ENCODE measurements at places on chromosomes 4 and X.
A peak's percentile ranks its signal among the peaks of the same experiment; 100 is the strongest.

DNA sequence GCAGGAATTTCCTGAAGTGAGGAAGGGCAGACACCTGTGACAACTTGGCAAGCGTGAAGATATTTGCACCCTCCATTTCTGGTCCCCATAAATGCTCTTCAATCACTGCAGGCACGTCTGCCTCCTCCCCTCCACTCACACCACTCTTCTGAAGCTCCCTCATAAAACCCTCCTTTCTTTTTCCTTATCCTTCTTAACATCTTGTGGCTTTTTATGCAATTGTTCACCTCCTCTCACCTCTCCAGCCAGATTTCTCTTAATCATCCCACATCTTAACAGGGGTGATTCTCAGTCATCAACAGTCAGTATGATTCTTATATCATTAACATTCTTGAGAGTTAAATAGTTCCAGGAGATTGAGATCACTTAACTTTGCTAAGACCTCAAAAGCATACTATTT is 277.4 kb downstream of the SPRY1 start:
- DNase-seq, result no peak

GRCh38 chrX:46757593-46757992 is 1.3 kb downstream of the SLC9A7 start:
- no peak for DNase-seq

DNA sequence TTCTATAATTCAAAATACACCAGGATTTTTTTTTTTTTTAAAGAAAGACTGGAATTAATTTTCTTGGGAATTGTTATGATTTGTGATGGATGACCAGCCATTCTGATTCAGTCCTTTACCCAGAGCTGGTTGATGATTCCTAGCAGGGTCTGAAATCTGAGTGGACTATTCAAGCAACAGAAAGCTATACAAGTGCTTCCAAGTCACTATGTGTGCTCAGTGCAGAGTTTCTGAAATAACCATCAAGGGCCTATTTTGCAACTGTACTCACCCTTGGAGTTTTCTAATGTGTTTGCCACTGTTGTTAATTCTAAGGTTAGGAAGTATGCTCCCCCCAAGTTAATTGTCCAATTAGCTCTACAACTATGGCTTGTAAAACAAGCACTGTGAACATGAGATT is 137.7 kb upstream of the RAPGEF2 start:
- DNase-seq, result no peak

DNA sequence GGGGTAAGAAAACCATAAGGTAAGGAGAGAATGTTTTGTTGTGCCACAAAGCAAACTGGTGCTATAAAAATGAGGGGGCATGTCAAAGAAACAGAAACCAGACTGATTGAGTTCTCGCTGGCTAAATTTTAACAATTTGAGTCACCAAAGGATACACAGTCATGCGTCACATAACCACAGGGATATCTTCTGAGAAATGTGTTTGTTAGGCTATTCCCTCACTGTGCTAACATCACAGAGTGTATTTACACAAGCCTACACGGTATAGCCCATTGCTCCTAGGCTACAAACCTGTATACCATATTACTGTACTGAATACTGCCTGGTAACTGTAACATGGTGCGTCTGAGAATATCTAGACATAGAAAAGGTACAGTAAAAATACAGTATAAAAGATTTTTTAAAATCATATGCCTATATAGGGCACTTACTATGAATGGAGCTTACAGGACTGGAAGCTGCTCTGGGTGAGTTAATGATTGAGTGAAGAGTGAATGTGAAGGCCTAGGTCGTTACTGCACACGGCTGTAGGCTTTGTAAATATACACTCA is 50.1 kb downstream of the FBXW7 start:
- DNase-seq, result peak; percentile 67

GRCh38 chr4:169802873-169803272 is 45.1 kb upstream of the HPF1 start:
- no peak for DNase-seq

DNA sequence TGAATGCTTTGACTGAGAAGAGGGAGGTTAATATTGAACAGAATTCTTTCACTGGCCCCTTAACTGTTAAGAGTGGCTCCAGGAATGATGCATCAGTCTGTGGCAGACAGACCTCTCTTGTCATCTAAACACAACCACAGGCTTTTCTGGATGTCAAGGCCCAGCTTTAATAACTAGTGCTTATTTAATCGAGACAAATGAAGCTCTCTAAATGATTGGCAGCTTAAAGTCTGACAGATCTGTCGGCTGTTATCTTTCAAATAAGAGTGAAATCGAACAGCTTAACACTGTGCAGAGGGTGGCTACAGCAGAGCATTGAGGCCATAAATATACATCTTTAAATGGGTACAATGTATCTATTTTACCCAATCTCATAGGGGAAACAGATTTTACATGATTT is 500.8 kb upstream of the PABPC4L start:
- DNase-seq, result no peak

DNA sequence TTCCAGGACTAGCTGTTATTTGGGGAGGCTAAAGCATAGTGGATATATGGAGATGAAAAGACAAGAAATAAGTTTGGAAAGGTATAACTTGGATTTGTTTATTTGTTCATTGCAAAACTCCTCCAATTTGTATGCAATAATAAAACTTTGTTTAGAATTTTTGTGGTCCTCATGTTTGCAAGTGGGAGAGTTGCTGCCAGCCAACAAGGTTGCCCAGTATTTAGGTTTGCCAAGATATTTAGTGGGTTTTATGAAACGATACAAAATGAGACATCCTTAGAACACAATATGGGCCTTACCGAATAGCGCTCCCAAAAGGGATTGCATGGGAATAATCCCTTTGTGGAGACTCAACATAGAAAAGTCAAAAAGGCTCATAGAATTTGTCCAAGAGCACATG is 162.1 kb downstream of the INPP4B start:
- DNase-seq, result no peak

DNA sequence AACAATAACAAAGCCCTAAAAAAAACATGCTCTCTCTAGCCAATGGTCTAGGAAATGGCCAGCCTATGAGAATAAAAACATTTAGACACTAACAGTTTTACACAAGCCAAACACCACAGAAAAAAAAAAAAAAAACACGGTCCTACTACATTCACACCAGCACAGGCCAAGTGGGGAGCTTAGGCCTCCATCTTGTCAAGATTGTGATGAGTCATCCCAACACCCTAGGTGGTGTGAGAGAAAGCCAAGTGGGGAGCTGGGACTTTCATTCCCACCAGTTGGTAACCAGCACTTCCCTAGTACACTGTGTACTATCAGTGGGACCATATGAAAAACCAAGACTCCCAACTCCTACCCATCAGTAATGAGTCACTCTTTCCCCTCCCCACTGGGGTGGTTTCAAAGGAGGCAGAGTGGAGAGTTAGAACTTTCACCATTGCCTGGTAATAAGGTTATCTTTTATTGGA is 95.6 kb downstream of the ADAMTS3 start:
- no peak for DNase-seq

GRCh38 chr4:53490965-53491622 is 100.2 kb downstream of the LNX1 start:
- DNase-seq, result no peak

DNA sequence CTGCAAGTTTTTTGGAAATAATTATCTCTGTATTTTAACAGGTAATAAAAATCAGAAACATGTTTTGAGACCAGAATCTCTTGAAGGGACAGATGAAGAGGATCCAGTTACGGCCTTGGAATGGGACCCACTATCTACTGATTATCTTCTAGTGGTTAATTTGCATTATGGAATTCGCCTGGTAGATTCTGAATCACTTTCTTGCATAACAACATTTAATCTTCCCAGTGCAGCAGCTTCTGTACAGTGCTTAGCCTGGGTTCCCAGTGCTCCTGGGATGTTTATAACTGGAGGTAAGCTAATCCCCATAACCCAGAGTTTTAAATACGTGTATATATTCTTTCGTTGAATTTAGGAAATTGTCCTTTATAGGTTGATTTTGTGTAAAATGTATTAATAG is 59.4 kb downstream of the WDR17 start:
- DNase-seq, result no peak

DNA sequence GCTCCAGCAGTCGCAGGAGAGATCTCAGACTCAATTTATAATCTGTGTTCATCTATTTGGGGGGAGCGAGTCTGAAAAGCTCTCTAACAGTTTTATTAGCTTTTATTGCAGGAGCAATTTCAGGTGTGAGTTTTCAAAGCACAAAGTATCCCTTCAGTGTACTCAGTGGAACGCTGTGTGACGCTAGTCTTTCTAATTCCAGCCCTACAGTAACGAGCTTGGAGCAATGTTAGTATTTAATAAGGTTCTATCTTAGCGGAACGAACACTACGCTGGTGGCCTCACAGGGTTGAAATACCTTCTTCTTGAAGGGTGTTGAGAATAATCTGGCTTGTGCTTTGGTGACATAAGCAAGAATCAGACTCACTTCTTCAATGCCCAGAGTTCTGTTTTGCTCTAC is 8.4 kb downstream of the HS3ST1 start:
- no peak for DNase-seq

GRCh38 chr4:31545755-31546154 is 825.6 kb downstream of the PCDH7 start:
- DNase-seq, result no peak

- no peak for DNase-seq
Observed at GRCh38 chr4:96205143-96205936, 365.4 kb downstream of the PDHA2 start.

GRCh38 chr4:180057299-180057721 is 2185.9 kb upstream of the TENM3 start:
- no peak for DNase-seq

DNA sequence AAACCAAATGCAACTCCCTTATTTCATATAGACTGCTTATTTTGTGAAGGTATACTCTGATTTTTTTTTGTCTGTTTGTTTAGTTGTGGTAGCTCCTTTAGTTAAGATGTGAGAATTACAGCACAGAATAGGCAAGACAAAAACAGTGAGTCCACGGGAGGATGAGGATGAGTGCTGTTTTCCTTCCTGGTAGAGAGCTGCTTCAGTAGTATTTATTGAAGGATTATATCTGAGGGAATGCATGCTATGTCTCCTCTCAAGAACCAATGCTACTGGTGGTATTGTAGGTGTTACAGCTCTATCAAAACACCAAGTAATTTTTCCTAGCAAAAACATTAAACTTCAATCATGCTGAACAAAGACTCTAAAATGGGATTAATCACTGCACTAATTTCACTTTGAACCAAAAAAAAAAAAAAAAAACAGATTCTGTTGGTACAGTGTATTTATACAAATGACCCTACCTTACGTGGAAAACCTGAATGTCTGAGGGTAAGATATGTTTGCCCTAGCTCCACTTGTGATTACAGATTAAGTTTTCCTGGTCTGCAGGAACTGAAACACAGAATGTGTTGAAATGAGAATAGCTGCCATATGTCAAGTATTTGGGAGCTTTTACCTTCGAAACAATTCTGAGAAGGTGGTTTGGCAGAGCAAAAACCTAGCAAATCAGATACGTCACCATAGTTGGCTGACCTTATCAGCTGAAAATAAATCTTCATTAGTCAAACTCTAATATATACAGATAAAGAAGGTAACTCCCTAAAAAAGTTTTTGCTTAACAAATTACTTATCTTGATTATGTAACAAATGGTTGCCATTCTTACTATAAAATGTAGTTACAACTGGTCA is 40.3 kb downstream of the PPP3CA start:
- DNase-seq, result no peak

- no peak for DNase-seq
Observed at GRCh38 chr4:105057370-105058105, 89.1 kb upstream of the TET2 start.

DNA sequence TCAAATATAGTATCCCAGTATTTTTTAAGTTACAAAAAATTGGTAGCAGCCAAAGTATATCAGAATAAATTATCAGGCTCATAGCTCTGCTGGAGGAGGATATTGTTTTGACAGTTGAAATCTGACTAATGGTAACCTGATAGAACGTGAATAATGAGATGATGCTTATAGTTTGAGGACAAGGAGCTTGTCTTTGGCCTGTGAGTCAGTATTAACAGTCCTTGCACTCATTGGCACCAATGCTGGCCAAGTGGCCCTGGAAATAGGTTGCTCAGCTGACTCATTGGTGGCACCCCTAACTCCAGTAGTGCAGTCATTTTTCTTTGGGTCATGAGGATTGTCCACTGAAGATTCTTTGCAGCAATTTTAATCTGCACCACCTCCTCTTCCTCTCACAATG is 203.3 kb upstream of the JADE1 start:
- no peak for DNase-seq

- DNase-seq, result no peak
Observed at GRCh38 chr4:152971053-152971452, 34.9 kb downstream of the FHDC1 start.

DNA sequence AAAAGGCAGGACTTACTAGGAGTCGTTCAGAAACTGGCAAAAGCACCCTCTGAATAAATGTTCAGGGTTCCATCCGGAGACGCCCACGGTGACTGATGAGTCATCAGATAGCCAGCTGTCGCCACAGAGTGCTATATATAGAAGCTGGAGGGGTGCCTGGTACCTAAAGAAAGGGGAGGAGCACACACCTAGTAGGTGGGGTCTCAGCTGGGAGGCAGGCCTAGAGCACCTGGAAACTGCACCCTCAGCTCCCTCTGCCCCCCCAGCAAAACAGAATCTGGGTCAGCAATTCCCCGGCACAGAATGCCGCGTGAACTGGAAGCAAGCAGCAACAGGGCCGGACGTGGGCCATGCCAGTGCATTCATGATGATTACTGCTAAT is 242.0 kb downstream of the BCOR start:
- peak; percentile 89 for DNase-seq

- no peak for DNase-seq
Observed at GRCh38 chr4:76342191-76342590, 35.7 kb downstream of the STBD1 start.

GRCh38 chr4:66972087-66972486 is 573.2 kb downstream of the CENPC start:
- DNase-seq, result no peak

- peak; percentile 81 for DNase-seq
Observed at GRCh38 chrX:154369449-154370299, 4.8 kb downstream of the FLNA start.

DNA sequence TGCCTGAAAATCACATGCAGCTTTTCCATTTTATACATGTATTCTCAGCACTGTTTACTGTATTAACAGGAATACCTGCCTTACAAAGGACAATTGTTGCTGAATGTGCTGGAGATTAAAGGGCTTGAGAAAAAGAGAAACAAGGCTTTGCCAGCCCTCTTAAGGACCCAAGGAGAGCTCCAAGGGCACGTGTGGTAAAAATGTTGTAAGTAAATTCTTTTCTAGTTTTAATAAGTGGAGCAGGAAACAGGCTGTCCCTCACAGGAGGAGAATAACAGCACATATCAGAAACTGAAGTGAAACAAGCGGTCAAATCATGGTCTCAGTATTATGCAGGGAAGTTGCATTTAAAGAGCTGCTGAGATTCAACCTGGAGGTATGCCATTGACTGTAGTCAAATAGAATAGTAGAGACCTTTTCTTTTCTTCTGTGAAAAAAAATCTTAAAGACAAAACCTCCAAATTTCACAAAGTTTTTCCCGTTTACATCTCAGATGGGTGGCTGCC is 18.5 kb downstream of the IGFBP7 start:
- DNase-seq, result no peak
